Suppressor macrophage treated with lipopolysaccharide for 1 hour (primary cell): ENCODE measurements at places on chromosomes 1 and 21.

DNA sequence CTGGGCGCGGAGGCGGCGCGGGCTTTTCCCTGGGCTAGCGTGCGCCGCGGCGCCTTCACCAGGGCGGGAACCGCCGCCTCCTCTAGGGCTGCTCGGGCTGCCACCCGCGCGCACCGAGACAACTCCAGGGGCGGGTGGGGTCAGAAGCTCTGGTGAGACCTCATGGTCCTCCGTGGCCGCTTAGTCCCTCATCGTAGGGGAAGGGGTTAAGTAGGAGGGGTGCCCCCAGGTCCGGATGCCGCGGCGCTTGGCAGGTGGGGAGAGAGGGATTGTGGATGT is 559 bp downstream of the SERTAD4 start:
- no peak for DNase-seq

DNA sequence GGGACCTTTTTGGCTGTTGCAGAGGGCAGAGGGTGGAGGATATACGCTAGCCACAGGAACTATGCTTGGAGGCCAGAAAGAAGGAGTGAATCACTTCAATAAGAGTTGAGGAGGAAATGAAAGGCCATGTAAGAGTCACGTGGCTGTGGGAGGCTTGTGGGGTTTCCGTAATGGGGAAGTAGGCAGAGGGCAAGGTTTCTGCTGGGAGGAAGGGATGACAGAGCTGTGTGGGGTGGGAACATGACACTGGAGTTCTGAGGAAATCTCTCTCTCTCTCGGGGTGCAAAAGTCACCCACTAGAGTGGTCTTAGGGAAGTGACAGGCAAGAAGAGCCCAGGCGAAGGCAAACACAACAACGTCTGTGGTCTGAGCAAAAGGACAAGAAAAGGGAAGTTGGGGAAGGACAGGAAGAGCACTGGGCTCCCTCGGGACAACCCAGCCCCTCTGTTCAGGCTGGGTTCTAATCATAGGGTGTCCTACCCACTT is 3.9 kb upstream of the CD1C start:
- DNase-seq = peak; percentile 98

- DNase-seq = no peak
Observed at GRCh38 chr1:11046270-11046566, 821 bp downstream of the MASP2 start.

DNA sequence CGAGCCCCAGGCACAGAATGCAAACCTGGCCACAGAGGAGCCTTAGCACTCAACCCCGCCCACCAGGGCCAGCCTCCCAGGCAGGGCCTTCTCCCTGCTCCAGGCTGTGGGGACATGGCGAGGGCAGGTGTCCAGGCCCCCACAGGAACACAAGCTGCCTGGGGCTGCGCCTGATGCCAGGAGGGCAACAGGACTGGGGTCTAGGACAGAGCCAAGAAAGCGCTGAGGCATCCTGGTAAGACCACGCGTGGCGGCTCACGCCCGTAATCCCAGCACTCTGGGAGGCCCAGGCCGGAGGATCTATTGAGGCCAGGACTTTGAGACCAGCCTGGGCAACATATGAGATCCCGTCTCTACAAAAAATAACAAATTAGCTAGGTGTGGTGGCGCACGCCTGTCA is 59.1 kb downstream of the MEGF6 start:
- no peak for DNase-seq

GRCh38 chr1:228894442-228894989 is 159.2 kb downstream of the RHOU start:
- no peak for DNase-seq

- no peak for DNase-seq
Observed at GRCh38 chr1:71980556-71980955, 301.8 kb downstream of the NEGR1 start.

- DNase-seq = peak; percentile 98
Observed at GRCh38 chr21:34888569-34889319, 160.4 kb downstream of the RUNX1 start.

GRCh38 chr1:17001760-17002523 is 9.8 kb downstream of the ATP13A2 start:
- DNase-seq = no peak

- DNase-seq = peak; percentile 71
Observed at GRCh38 chr1:247332623-247333361, 1.1 kb upstream of the ZNF496 start.

DNA sequence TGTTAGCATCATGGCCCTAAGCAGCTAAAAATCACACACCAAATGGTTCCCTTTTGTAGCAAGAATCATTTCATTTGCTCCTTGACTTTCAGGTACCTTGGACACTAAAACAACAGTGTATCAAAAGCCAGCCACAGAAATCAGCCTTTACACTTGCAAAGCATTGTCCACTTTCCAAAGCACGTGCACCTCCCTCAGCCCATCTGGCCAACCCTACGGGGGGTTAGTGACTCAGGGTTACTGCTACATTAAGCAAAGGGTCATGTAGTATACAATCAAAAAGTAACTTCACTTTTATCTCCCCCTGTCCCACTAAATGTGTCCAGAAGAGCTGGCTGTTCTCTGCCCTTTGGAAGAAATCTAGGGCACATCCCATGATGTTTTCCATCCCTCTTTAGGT is 149.7 kb downstream of the HIVEP3 start:
- no peak for DNase-seq

DNA sequence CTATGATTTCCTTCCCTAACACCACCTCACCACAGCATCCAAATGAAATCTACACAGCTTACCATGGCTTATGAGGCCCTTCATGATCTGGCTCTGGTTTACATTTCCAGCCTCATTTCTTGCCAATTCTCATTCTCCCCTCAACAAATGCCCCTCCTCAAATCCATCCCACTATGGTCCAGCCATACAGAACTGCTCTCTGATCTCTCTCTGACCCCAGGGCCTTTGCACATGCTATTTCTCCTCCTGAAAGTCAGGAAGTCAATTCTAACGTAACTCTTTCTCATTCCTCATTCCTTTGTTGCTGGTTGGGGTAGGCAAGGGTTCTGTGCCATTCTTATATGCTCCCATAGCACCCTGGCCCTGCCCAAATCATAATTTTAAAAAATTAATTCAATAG is 120.0 kb downstream of the LRIG2 start:
- DNase-seq = no peak

DNA sequence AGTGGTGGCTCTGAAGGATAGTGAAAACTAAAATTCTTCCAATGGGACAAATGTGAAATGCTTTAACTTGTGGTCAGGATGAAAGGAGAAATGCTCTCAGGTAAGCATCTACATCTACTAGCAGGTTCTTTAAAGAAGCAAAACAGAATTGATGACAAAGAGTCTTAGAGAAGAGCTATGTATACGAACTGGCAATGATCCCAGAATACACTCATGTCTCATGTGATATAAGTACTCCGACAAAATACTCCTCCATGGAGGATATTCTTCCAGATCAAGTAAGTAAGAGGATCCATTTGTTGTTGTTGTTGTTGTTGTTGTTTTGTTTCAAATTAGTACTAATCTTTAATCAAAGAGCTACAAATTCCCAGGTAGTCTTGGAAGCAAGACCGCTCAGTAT is 174.0 kb upstream of the ATP1B1 start:
- DNase-seq = no peak

GRCh38 chr1:232334246-232334645 is 295.7 kb downstream of the SIPA1L2 start:
- no peak for DNase-seq

GRCh38 chr21:42163511-42163863 is 55.5 kb upstream of the ABCG1 start:
- no peak for DNase-seq

DNA sequence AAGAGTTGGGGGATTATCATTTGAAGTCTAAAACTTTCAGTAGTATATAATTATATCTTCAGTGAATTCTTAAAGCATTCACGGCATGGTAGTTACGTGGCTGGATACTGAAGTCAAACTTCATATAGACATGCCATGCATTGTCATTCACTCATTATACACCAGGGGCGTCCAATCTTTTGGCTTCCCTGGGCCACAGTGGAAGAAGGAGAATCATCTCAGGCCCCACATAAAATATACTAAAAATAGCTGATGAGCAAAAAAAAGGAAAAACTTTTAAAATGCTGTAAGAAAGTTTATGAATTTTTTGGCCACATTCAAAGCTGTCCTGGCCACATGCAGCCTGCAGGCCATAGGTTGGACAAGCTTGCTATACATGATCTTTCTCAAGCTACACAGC is 43.8 kb downstream of the DENND1B start:
- DNase-seq = no peak

- DNase-seq = no peak
Observed at GRCh38 chr1:56837244-56837939, 17.2 kb upstream of the C8A start.

- DNase-seq = no peak
Observed at GRCh38 chr1:76115171-76115570, 40.6 kb downstream of the ST6GALNAC3 start.

- DNase-seq = peak; percentile 48
Observed at GRCh38 chr1:52601991-52602855, at the start of gene GPX7. Gene GPX7 (plus strand): TSS chr1:52602371. CDS start chr1:52602410, 39 bp downstream.

GRCh38 chr1:197862671-197863070 is 39.8 kb upstream of the C1orf53 start:
- no peak for DNase-seq

- DNase-seq = peak; percentile 38
Observed at GRCh38 chr1:112618114-112618720, 724 bp downstream of the ST7L start.

GRCh38 chr1:199742547-199742946 is 285.0 kb upstream of the NR5A2 start:
- peak; percentile 95 for DNase-seq

- DNase-seq = peak; percentile 22
Observed at GRCh38 chr1:184388971-184389370, 2.1 kb downstream of the C1orf21 start.
